ENCODE measurements at places on chromosomes 4 and X. TPM values are rescaled to one million over a fixed set of nuclear protein-coding genes. Genes with fewer than 3 reads are reported as not detected.

GRCh38 chr4:5037553-5038551 is 13.4 kb upstream of the STK32B start:
- no peak for DNase-seq
- H3K27me3 ChIP-seq, result no peaks in the 10 kb centered on the region
- H3K4me3 ChIP-seq, result no peak overlapping the region
- no peak overlapping the region for H3K27ac ChIP-seq

DNA sequence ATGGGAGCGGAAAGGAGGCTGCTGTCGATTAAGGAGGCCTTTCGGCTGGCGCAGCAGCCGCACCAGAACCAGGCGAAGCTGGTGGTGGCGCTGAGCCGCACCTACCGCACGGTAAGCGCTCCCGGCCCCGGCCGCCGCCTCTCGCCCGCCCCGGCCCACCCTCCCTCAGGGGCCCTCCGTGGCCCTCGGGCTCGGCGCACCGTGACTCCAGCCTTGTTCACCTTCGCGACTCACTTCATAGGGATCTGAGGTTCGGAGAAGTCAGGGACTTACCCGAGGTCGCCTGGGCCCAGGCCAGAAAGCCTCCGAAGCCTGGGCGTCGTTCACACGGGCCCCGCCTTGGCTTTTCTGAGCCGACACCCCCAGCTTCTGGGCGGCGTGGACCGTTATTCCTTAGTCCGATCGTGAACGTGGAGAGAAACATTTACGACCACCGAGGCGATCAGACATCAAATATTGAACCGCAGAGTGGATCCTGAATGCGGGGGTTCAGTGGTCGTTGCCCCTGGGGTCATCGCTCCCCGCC is 362 bp downstream of the NCAPG start:
- DNase-seq, result no peak
- H3K27me3 ChIP-seq, result no peaks in the 10 kb centered on the region
- peak overlapping the region; percentile 93 for H3K4me3 ChIP-seq
- peaks cover 48% of the 10 kb centered on the region for H3K4me1 ChIP-seq
- peaks cover 57% of the 10 kb centered on the region for H3K36me3 ChIP-seq

GRCh38 chrX:50812995-50813842 is 775 bp downstream of the SHROOM4 start:
- DNase-seq, result no peak
- no peaks in the 10 kb centered on the region for H3K36me3 ChIP-seq
- H3K4me3 ChIP-seq, result no peak overlapping the region
- H3K27ac ChIP-seq, result no peak overlapping the region
- peaks cover 6% of the 10 kb centered on the region for H3K4me1 ChIP-seq

DNA sequence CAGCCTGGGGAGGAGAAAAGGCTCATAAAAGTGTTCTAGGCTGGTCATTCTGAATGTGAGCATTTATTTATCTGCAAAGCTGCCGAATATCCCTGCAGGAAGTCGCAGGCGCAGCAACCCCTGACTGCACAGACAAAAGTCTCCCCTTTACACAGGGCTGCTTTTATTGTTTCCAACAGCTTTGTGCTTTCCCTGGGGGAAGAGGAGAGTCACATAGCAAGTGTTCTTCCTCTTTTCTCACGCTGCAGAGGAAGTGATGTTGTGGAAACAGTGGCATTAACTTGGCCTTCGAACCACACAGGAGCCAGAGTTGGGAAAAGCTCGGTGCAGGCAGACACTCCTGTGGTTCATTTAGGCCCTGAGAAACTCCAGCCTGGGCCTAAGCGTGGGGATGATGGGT is 81.5 kb upstream of the BCOR start:
- H3K4me1 ChIP-seq, result peaks cover 24% of the 10 kb centered on the region
- H3K27me3 ChIP-seq, result no peaks in the 10 kb centered on the region
- H3K27ac ChIP-seq, result no peak overlapping the region

- H3K36me3 ChIP-seq, result no peaks in the 10 kb centered on the region
- no peaks in the 10 kb centered on the region for H3K27me3 ChIP-seq
- no peak overlapping the region for H3K4me3 ChIP-seq
These were observed 1248.7 kb downstream of the PCDH7 start for GRCh38 chr4:31968842-31969241.

DNA sequence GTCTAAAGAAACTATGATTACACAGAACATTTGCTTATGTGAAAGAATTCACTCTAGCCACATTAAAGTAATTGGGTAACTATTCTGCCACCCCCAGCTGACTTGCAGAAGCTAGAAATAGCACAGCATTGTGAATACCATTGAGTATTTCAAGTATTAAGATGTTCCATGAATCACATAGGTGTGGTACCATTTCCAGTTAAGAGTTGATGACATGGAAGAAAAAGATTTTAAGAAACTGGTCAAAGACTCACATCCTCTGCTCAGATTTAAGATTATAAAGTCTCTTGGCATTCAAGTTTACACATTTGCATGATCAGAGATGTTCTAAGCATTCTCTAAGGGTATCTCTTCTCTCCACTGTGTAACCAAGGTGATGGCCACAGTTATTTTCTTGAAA is 287.5 kb downstream of the CAMK2D start:
- no peak overlapping the region for H3K4me3 ChIP-seq
- H3K27ac ChIP-seq, result no peak overlapping the region
- H3K27me3 ChIP-seq, result no peaks in the 10 kb centered on the region
- H3K4me1 ChIP-seq, result no peaks in the 10 kb centered on the region
- H3K36me3 ChIP-seq, result peaks cover 31% of the 10 kb centered on the region

TBC1D8B gene
- not detected for total RNA-seq

DNA sequence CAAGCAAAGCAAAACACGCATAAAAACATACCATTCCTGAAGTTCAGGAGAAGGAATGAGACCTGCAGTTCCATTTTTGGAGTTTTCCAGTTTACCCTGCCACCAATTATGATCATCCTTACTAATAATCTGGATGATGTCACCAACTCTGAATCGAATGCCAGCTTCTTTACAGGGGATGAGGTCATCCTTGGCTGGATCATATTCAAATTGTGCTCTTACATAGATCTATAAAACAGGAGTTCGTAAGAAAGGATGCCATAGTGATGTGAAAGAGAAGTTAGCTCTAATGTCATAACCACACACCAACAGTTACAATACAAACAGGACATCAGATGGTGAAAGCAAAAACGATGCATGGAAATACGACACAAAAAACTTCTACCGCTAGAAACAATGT is 106.5 kb downstream of the NYX start:
- H3K4me3 ChIP-seq, result no peak overlapping the region
- H3K36me3 ChIP-seq, result no peaks in the 10 kb centered on the region
- no peak overlapping the region for H3K27ac ChIP-seq
- no peak for DNase-seq
- no peaks in the 10 kb centered on the region for H3K27me3 ChIP-seq

GRCh38 chr4:3136454-3136853 is 62.0 kb downstream of the HTT start:
- no peak overlapping the region for H3K4me3 ChIP-seq
- H3K27me3 ChIP-seq, result no peaks in the 10 kb centered on the region
- H3K36me3 ChIP-seq, result peaks cover 45% of the 10 kb centered on the region
- peak; percentile 59 for DNase-seq
- H3K4me1 ChIP-seq, result no peaks in the 10 kb centered on the region

DNA sequence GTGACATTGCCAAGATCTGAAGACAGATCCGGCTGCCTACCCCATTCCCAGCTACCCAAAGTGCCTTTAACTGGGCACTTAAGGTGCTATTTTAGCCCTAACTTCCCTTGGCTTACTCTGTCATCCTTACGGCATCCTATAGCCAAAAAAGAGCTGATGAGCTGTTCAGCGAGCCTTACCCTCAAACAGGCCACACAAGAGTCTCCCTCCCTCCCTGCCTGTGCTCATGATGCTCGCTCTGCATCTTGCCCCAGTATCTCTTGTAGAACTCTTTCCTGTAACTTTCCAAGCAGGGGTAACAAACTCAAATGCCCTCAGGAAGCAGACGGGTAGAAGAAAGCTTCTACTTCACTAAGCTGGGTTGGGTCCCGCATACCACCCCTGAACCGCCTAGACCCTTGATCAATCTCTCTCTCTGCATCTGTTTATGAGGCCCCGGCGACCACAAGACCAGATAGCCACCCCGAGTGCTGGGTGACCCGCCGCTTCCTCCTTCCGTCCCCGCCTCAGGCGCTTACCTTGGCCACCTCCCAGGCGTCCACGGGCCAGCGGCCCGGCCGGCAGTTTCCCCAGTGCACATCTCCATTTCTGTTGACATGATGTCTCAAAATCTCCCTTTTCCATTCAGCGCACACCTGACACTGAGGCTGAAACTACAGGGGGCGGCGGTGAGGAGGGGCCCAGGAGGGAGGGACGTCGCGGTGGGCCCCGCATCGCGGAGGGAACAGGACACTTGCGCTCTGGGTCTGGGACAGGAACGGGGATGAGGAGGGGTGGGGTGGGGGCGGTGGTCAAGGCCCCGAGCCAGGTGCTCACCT is 663 bp downstream of the CXorf38 start:
- H3K36me3 ChIP-seq, result no peaks in the 10 kb centered on the region
- H3K4me1 ChIP-seq, result peaks cover 29% of the 10 kb centered on the region
- no peaks in the 10 kb centered on the region for H3K27me3 ChIP-seq

DNA sequence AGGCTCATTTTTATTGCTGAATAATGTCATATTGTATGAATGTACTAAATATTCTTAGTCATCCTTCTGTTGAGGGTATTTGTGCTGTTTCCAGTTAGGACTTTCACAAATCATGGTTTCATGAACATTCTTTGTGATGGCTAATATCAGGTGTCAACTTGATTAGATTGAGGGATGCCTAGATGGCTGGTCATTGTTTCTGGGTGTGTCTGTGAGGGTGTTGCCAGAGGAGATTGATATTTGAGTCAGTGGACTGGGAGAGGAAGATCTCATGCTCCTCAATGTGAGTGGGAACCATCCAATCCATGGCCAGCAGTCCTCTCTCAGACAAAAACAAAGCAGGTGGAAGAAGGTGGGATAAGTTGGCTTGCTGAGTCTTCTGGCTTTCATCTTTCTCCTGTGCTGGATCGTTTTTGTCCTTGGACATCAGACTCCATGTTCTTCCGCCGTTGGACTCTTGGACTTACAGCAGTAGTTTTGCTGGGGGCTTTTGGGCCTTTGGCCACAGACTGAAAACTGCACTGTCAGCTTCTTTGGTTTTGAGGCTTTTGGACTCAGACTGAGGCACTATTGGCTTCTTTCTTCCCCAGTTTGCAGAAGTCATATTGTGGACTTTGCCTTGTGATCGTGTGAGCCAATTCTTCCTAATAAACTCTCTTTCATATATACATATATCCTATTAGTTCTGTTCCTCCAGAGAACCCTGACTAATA is 11.9 kb upstream of the HS3ST1 start:
- no peaks in the 10 kb centered on the region for H3K4me1 ChIP-seq
- H3K27ac ChIP-seq, result no peak overlapping the region
- no peaks in the 10 kb centered on the region for H3K27me3 ChIP-seq

IL13RA1 gene
- total RNA-seq, result 0.87 TPM

- H3K27ac ChIP-seq, result no peak overlapping the region
- H3K36me3 ChIP-seq, result no peaks in the 10 kb centered on the region
- no peak overlapping the region for H3K4me3 ChIP-seq
These were observed 121.9 kb downstream of the BEND2 start for GRCh38 chrX:18098763-18099162.

S100G gene
- not detected for total RNA-seq

DNA sequence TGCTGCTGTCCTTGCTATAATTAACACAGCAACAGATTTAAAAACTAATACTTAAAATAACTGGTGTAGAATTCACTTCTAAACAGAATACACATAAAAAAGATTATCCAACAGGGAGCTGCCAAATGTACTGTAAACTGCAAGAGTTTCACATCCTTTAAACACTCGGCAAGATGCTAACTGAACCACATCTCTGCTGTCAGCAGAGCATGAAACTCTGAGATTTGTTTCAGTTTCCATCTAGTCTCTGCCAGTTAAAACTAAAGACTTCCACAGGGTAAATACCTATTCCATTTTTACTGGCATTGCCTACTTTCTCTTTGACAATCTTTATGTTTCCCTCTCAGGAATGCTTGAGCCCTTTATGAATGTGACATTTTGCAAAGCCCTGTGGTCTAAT is 127.7 kb downstream of the SLC7A11 start:
- DNase-seq, result peak; percentile 87
- H3K27ac ChIP-seq, result peak overlapping the region; percentile 81
- H3K4me1 ChIP-seq, result peaks cover 57% of the 10 kb centered on the region
- H3K36me3 ChIP-seq, result no peaks in the 10 kb centered on the region

GRCh38 chr4:111064342-111064993 is 441.6 kb upstream of the PITX2 start:
- no peaks in the 10 kb centered on the region for H3K36me3 ChIP-seq
- no peaks in the 10 kb centered on the region for H3K4me1 ChIP-seq
- no peak for DNase-seq
- H3K27ac ChIP-seq, result no peak overlapping the region
- H3K27me3 ChIP-seq, result no peaks in the 10 kb centered on the region

GRCh38 chr4:26194764-26195163 is 126.0 kb upstream of the RBPJ start:
- DNase-seq, result no peak
- H3K4me1 ChIP-seq, result no peaks in the 10 kb centered on the region
- no peaks in the 10 kb centered on the region for H3K36me3 ChIP-seq
- H3K4me3 ChIP-seq, result no peak overlapping the region
- no peaks in the 10 kb centered on the region for H3K27me3 ChIP-seq
- H3K27ac ChIP-seq, result no peak overlapping the region

- no peaks in the 10 kb centered on the region for H3K27me3 ChIP-seq
- no peak overlapping the region for H3K27ac ChIP-seq
- H3K4me1 ChIP-seq, result no peaks in the 10 kb centered on the region
- H3K4me3 ChIP-seq, result no peak overlapping the region
- no peak for DNase-seq
- peaks cover 21% of the 10 kb centered on the region for H3K36me3 ChIP-seq
These were observed 17.4 kb downstream of the TMEM192 start for GRCh38 chr4:165095291-165095690.

FAM236D gene
- not detected for total RNA-seq

SULT1E1 gene
- total RNA-seq, result not detected

GRCh38 chr4:159363361-159363760 is 260.5 kb downstream of the RAPGEF2 start:
- no peaks in the 10 kb centered on the region for H3K36me3 ChIP-seq
- peaks cover 8% of the 10 kb centered on the region for H3K4me1 ChIP-seq
- no peak overlapping the region for H3K27ac ChIP-seq
- H3K27me3 ChIP-seq, result 0 out of 2 replicates have a peak, but pooled peaks cover 3% of the 10 kb centered on the region

TTC29 gene
- not detected for total RNA-seq

DNA sequence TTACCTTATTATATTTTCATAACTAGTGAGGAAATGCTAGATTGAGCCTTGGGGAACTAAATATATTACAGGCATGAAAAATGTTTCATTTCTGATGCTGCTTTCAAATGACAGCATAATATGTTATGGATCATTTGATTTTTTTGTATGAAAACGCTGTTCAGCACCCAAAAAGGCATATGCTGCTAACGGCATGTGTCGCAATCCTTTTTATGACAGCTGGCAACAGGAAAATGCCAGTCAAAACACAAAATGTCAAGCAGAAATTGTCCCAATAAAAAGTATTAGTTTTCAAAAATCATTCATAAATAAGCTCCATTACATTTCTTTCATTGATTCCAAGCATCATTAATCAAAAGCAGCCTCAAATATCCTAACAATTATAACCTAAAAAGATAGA is 1244.5 kb downstream of the PCDH7 start:
- H3K4me3 ChIP-seq, result no peak overlapping the region
- no peaks in the 10 kb centered on the region for H3K27me3 ChIP-seq
- H3K27ac ChIP-seq, result no peak overlapping the region
- DNase-seq, result no peak
- no peaks in the 10 kb centered on the region for H3K4me1 ChIP-seq

CNGA1 gene
- total RNA-seq, result not detected

LRPAP1 gene
- total RNA-seq, result 15.3 TPM
